ENCODE measurements at places on chromosomes 1 and 21. TPM values are rescaled to one million over a fixed set of nuclear protein-coding genes. Genes with fewer than 3 reads are reported as not detected.
A peak's percentile ranks its signal among the peaks of the same experiment; 100 is the strongest.

- H3K36me3 ChIP-seq: peaks cover 4% of the 10 kb centered on the region
- no peak overlapping the region for H3K27ac ChIP-seq
- DNase-seq: no peak
Observed at GRCh38 chr1:206735553-206736031, 35.0 kb upstream of the IL19 start.

- H3K36me3 ChIP-seq: peaks cover 5% of the 10 kb centered on the region
- H3K4me3 ChIP-seq: no peak overlapping the region
- H3K27ac ChIP-seq: no peak overlapping the region
- no peak for DNase-seq
- no peaks in the 10 kb centered on the region for H3K27me3 ChIP-seq
Observed at GRCh38 chr1:151158326-151158725, 1.9 kb downstream of the TNFAIP8L2 start.

- H3K36me3 ChIP-seq: peaks cover 3% of the 10 kb centered on the region
- no peak for DNase-seq
- no peaks in the 10 kb centered on the region for H3K27me3 ChIP-seq
- no peak overlapping the region for H3K4me3 ChIP-seq
- peaks cover 1% of the 10 kb centered on the region for H3K4me1 ChIP-seq
Observed at GRCh38 chr1:212759683-212760082, 31.9 kb downstream of the NSL1 start.

GRCh38 chr1:163104385-163105099, 35.4 kb downstream of the RGS4 start:
- no peak overlapping the region for H3K27ac ChIP-seq
- no peaks in the 10 kb centered on the region for H3K27me3 ChIP-seq
- H3K4me1 ChIP-seq: no peaks in the 10 kb centered on the region
- no peaks in the 10 kb centered on the region for H3K36me3 ChIP-seq

DNA sequence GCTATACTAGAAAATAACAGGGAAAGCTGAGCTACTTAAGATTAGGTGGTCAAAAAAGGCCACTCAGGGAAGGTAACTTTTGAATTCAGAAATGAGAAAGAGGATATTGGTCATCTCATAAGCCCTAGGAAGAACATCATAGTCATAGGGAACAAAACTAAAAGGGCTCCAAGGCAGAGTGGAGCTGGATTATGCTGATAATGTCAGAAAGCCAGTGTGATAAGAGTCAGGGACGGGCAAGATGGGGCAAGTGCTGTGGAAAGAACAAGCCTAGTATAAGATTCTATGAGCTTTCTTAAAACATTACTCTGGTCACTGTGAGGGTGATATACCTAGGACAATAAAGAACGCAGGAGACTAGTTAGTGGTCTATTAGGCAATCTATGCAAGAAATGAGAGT, 106.6 kb downstream of the DUSP10 start:
- DNase-seq: no peak
- no peaks in the 10 kb centered on the region for H3K4me1 ChIP-seq
- no peaks in the 10 kb centered on the region for H3K36me3 ChIP-seq
- H3K27ac ChIP-seq: no peak overlapping the region

DNA sequence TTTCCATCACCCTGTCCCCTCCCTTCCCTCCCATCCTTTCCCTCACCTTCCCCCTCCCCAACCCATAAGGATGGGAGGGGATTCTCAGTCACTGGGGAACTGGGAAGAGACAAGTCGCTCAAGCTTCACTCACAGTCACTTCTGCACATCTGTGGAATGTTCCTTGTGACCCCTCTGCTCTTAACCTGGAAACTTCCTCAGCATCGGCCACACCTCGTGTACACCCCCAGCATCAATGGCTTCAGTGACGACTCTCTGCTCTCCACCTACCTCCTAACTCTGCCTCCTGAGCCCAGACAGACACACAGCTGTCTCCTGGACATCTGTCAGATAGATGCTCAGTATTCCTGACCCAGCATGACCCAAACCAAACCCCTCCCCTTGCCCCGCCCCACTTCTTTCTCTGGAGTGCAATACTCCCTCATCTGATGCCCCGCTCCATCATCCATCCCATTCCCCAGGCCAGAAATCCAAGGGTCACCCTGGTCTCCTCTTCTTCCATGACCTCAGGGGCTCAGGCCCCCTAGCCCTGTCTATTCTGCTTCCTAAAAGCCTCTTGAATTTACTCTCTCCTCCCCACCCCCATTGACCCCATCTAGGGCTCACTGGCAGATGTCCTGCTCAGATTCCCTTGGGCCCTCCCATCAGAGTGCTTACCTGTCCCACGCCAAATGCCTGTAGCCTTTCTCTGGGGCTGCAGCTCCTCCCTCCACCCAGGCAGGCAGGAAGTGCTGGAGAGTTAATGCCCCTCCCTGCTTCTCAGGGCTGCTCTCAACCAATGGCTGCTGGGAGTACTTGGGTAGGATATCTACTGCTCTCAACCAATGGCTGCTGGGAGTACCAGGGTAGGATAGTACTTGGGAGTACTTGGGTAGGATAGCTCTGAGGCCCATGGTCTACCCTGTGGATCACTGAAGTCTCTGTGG, 83.1 kb upstream of the CSF3R start:
- H3K27ac ChIP-seq: no peak overlapping the region
- H3K4me1 ChIP-seq: no peaks in the 10 kb centered on the region
- H3K4me3 ChIP-seq: no peak overlapping the region
- peak; percentile 65 for DNase-seq

GRCh38 chr1:68782890-68783289, 286.0 kb upstream of the DEPDC1 start:
- DNase-seq: no peak
- no peaks in the 10 kb centered on the region for H3K4me1 ChIP-seq
- H3K27me3 ChIP-seq: no peaks in the 10 kb centered on the region
- H3K4me3 ChIP-seq: no peak overlapping the region
- no peak overlapping the region for H3K27ac ChIP-seq
- peaks cover 9% of the 10 kb centered on the region for H3K36me3 ChIP-seq

- no peak overlapping the region for H3K27ac ChIP-seq
- no peaks in the 10 kb centered on the region for H3K27me3 ChIP-seq
- DNase-seq: no peak
Observed at GRCh38 chr1:24506691-24507381, 4.2 kb downstream of the RCAN3 start.

GRCh38 chr1:39522661-39523567, 31.5 kb downstream of the BMP8A start:
- H3K27me3 ChIP-seq: no peaks in the 10 kb centered on the region
- no peak overlapping the region for H3K4me3 ChIP-seq
- DNase-seq: no peak
- no peak overlapping the region for H3K27ac ChIP-seq

DNA sequence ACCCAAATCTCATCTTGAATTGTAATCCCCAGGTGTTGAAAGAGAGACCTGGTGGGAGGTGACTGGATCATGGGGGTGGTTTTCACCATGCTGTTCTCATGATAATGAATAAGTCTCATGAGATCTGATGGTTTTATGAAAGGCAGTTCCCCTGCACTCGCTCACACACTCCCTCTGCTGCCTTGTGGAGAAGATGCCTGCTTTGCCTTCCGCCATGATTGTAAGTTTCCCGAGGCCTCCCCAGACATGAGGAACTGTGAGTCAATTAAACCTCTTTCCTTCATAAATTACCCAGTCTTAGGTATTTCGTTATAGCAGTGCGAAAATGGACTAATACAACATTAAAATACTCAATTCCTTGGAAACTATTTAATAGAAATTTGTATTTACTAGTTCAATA, 99.2 kb downstream of the PROX1 start:
- no peak overlapping the region for H3K4me3 ChIP-seq
- no peaks in the 10 kb centered on the region for H3K4me1 ChIP-seq
- no peaks in the 10 kb centered on the region for H3K27me3 ChIP-seq
- DNase-seq: no peak
- H3K27ac ChIP-seq: no peak overlapping the region
- H3K36me3 ChIP-seq: peaks cover 6% of the 10 kb centered on the region

GRCh38 chr1:200893411-200893901, 1.2 kb upstream of the INAVA start:
- peak overlapping the region; percentile 95 for H3K4me3 ChIP-seq
- H3K27ac ChIP-seq: no peak overlapping the region
- H3K27me3 ChIP-seq: no peaks in the 10 kb centered on the region
- DNase-seq: no peak
- H3K4me1 ChIP-seq: peaks cover 24% of the 10 kb centered on the region
- H3K36me3 ChIP-seq: peaks cover 8% of the 10 kb centered on the region

GRCh38 chr1:58966103-58966916, 182.5 kb upstream of the JUN start:
- no peak overlapping the region for H3K27ac ChIP-seq
- H3K27me3 ChIP-seq: no peaks in the 10 kb centered on the region
- no peaks in the 10 kb centered on the region for H3K4me1 ChIP-seq
- no peak overlapping the region for H3K4me3 ChIP-seq
- DNase-seq: no peak

DNA sequence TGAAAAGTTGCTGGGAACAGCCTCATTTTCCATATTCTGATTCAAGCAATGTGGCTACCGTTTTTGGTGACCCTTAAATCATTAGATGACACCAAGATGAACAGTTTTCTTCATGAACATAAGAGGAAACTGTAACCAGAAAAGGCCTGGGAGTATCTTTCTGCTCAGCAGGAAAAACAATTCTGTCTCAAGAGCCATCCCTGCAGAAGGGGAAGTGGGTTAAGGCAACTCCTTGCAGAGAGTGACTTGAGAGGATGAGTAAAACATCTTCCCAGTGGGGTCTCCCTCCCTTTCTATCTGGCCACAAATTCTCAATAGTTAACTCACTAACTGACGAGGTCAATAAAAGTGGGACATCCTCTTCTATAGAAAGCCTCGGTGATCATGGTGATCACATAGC, 187.6 kb upstream of the NRIP1 start:
- H3K27me3 ChIP-seq: no peaks in the 10 kb centered on the region
- DNase-seq: no peak
- H3K4me3 ChIP-seq: no peak overlapping the region
- no peak overlapping the region for H3K27ac ChIP-seq
- H3K4me1 ChIP-seq: no peaks in the 10 kb centered on the region

DNA sequence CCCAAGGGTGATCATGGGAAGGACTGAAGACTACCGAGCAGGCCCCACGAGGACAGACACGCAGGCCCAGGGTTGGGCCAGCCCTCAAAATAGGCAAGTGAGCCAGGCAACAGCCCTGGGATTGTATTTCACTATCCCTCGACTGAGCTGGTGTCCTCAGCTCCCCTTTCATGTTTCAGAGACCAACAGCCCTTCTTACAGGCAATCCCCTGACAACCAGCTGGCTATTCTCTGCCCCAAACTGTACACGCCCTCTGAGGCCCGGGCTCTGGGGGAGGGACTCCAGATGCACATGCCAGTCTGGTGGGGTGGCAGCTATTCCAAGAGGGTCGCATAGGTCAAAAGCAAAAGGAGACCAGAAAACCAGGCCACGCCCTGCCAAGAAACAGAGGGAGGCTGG, 243.0 kb downstream of the TOMM20 start:
- no peak overlapping the region for H3K4me3 ChIP-seq
- H3K36me3 ChIP-seq: no peaks in the 10 kb centered on the region
- no peaks in the 10 kb centered on the region for H3K4me1 ChIP-seq
- DNase-seq: no peak
- no peak overlapping the region for H3K27ac ChIP-seq
- H3K27me3 ChIP-seq: no peaks in the 10 kb centered on the region

GRCh38 chr1:246583056-246583440, 16.8 kb downstream of the CNST start:
- H3K4me1 ChIP-seq: no peaks in the 10 kb centered on the region
- H3K27me3 ChIP-seq: no peaks in the 10 kb centered on the region
- no peak overlapping the region for H3K27ac ChIP-seq

- H3K27ac ChIP-seq: no peak overlapping the region
- H3K4me3 ChIP-seq: peak overlapping the region; percentile 22
- no peaks in the 10 kb centered on the region for H3K27me3 ChIP-seq
- peaks cover 3% of the 10 kb centered on the region for H3K4me1 ChIP-seq
- H3K36me3 ChIP-seq: no peaks in the 10 kb centered on the region
Observed at GRCh38 chr1:15961492-15961891, 14.4 kb downstream of the ZBTB17 start.

DNA sequence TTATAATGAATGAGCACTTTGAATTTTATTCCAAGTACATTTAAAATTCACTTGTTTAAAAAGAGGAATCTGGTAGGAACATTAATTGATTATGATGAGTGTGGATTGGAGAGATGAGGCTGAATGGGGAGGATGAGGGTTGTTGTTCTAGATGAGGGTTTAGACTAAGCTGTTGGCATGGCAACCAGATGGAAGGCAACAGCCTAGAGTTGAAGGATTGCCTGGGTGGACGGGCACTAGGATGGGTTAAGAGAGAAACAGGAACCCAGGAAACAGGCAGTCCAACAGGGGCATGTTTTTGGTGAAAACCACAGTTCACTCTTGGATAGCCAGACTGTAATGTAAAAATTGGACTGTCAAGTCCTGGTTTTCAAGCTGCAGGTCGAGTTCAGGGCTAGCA, 125.5 kb downstream of the CHRM3 start:
- H3K4me3 ChIP-seq: no peak overlapping the region
- H3K27ac ChIP-seq: no peak overlapping the region
- H3K27me3 ChIP-seq: no peaks in the 10 kb centered on the region

DNA sequence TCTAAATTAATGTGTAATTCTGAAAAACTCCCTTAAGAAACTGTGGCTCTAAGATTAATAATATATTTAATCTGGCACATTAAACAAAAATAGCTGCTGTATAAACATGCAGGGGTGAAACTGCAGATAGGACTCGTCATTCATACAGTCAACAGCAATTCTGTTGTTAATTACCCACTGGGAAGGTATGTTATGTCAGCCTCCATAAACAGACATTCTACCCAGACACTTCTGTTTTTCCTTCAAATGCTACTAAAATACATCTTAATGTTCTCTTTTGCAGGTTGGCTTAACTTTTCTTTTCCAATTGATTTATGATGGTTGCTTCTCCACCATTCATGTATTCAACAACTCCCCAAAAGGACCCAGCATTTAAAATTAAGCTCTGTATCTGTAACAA, 165.6 kb downstream of the SIPA1L2 start:
- H3K27me3 ChIP-seq: peaks cover 13% of the 10 kb centered on the region
- no peak for DNase-seq
- no peak overlapping the region for H3K27ac ChIP-seq
- no peaks in the 10 kb centered on the region for H3K4me1 ChIP-seq

DNA sequence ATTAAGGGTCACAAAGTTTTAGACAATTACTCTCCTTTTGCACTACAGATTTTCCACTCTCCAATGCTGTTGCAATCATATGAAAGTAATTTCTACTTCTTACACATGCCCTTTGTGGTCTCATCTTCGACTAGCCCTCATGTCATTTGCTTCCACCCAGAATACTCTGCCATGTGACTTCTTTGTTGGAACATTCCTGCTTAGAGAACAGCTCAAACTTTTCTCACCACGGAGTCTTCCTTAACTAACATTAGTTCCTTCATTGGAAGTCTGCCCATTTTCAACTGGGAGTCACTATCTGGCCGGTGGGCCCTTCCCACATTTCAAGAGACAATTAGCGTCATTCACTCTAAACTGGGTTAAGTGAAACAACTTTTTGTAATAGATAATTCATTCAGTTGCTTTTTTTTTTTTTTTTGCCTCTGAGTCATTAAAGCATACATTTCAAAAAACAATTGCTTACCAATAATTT, 142.6 kb upstream of the PALMD start:
- no peak for DNase-seq
- H3K36me3 ChIP-seq: peaks cover 10% of the 10 kb centered on the region
- no peak overlapping the region for H3K4me3 ChIP-seq

GRCh38 chr1:114009393-114009792, 30.1 kb downstream of the OLFML3 start:
- peaks cover 6% of the 10 kb centered on the region for H3K36me3 ChIP-seq
- DNase-seq: no peak
- no peak overlapping the region for H3K27ac ChIP-seq
- H3K4me1 ChIP-seq: peaks cover 15% of the 10 kb centered on the region
- H3K4me3 ChIP-seq: no peak overlapping the region
- H3K27me3 ChIP-seq: no peaks in the 10 kb centered on the region

ADCY10 gene
- not detected for total RNA-seq

C8B gene
- total RNA-seq: not detected

TCEA3 gene
- total RNA-seq: 0.29 TPM

ZNF687 gene
- 52.9 TPM for total RNA-seq

S100A16 gene
- 8.0 TPM for total RNA-seq

FCRL5 gene
- 1.1 TPM for total RNA-seq

NBPF10 gene
- 0.50 TPM for total RNA-seq

SPATA1 gene
- total RNA-seq: 0.61 TPM

LDLRAD1 gene
- total RNA-seq: not detected

Measured in H9 (cell line).